Lower leg skin (tissue), 4 donors: ENCODE measurements at places on chromosomes 4 and X.

DNA sequence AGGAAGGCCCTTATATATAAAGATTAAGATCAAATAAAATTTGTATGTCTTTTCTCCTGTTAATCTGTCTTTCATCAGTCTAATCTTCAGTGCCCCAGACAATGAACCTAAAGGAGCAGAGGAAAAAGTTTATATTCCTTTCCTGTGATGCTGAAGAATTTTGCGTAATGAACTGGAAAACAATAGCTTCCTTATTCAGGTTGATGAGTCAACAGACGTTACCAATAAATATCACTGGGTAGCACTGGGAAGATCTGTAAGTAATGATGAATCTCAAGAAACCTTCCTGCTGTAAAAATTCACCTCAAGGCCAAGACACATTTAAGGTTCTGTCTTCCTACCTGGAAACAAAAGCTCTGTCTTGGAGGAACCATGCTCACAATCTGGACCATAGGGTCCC, 25.5 kb downstream of the CDKN2AIP start:
- DNase-seq, result no peak

- DNase-seq, result no peak
Measured at GRCh38 chrX:57379296-57379695, 92.8 kb downstream of the FAAH2 start.

DNA sequence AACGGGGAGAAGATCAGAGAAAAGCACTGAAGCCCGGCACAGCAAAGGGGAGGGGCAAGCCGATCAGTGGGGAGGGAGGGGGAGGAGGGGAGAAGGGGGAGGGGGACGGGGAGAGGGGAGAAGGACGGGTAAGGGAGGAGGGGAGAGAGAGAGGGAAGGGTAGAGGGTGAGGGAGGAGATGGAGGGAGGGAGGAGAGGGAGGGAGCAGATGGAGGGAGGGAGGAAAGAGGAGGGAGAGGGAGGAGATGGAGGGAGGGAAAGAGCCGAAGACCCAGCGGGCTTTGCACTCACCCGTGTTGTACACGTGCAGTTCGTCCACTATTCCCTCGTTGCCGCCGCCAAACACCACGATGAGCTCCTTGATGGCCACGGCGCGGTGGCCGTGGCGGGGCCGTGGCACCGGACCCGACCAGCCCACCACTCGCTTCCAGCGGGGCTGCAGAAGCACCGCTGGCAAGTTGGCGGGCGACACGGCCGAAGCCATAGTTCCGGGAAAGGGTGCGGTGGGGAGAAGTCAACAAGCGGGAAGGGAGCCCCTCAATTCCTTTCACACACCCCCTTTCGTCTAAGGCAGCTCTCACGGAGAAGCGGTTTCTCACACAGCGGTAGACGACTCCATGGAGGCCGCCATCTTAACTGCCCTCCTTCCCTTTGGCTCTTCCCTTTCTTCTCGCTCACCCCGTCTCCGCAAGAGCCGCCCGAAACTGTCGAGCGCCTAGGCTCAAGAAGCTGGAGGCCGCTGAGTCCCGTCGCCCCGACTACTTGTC, 1.1 kb downstream of the HCFC1 start:
- DNase-seq, result no peak

- no peak for DNase-seq
Measured at GRCh38 chr4:176271749-176272148, 2.7 kb upstream of the ASB5 start.

GRCh38 chrX:115068896-115069295, 51.5 kb upstream of the IL13RA2 start:
- no peak for DNase-seq

DNA sequence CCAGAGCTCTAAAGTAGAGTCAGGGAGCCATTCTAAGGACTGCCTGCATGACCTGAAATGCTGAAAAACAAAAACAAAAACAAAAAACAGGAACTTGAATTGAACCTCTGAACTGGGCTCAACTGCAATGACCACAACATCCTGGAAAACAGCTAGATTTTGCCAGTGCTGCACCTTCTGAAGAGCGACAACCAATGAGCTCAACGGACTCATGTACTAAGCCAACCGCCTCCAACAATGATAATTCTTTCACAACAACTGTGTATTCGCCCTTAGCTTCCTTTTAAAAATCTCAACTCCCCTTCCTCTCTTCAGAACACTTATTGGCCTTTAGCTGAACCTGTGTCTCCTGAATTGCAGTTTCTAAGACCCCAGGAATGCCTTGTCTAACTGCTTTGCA, 69.8 kb downstream of the HAUS3 start:
- DNase-seq, result no peak

- no peak for DNase-seq
Measured at GRCh38 chrX:74911494-74911893, 13.8 kb downstream of the NEXMIF start.

- DNase-seq, result no peak
Measured at GRCh38 chr4:135718019-135718418, 1516.4 kb upstream of the PABPC4L start.

DNA sequence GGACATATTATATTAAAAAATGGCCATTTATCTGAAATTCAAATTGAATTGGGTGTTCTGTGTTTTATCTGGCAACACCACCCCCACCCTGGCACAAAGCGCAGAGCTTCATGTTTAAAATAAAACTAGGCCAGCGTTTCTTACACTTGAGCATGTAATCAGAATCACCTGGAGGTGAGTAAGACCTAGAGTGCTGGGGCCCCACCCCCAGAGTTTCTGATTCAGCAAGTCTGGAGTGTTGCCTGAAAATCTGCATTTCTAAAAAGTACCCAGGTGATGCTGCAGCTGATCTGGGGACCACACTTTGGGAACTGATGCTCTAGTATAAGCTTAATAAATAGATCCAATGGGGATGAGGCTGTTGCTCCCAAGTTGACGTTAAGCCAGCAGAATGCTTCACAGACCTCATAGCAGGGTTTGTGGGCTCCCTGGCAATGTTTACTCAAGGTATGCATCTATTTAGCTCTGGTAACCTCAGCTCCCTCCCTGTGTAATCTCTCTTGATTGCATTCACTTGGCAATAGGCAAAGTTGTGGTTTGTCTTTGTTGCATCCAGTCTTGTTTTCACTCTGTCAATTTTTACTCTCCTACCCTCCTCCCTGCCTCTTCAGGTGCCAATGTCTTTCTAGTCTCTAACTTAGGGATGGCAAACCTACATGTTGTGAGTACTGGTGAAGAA, 99.8 kb upstream of the TEX13D start:
- DNase-seq, result no peak

- DNase-seq, result no peak
Measured at GRCh38 chr4:8769645-8770517, 101.8 kb downstream of the HMX1 start.

DNA sequence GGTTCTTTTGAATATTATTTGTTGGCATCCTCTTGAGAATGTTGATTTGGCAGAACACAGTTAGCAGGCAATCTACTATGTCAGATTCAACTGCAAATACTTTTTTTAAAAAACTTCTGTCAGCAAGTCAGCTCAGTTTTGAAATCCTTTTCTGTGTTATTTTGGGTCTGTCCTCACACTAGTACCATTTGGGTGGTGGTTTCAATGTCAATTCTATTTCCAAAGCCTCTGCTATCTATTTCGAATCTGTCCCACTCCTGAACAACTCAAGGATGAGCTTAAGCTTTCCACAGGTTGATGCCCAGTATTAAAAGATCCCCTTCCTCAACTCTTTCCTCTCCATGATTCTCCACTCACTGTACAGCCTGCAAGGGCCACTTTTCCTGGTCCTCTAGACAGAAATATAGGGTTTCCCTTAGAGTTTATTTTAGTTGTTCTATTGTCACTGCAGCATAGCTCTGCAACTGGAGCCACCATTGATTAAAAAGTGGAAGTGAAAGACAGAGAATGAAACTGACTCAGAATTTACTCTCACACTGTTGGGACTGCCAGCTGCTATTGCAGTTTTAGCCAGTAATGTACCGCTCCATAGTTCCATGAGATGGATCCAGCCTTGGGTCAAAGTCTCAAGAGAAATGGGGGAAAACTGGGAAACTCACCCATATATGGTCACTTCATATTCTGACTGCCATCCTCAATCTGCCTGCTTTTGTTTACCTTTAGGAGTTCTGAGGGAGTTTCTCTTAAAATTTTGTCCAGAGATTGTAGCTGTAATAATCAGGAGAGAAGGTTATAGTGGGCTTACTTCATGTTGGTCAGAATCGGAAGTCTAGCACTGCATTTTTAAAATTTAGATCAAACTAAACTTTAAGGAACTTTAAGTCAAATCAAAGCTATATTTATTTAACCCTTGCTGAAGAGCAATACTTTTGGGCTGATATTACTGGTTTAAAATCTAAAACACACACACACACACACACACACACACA, 14.6 kb downstream of the HDX start:
- no peak for DNase-seq

DNA sequence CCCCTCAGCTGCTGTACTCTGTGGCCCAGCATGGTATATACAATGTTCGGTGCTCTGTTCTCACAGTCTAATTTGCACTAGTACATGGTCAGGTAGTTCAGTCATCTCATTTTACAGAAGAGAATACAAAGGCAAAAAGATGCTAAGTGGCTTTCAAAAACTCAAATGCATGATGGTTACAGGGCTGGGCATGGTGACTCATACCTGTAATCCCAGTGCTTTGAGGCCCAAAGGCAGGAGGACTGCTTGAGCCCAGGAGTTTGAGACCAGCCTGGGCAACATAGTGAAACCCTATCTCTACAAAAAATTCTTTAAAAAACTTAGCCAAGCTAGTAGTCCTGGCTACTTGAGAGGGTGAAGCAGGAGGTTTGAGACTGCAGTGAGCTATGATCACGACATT, 210.5 kb upstream of the KIT start:
- no peak for DNase-seq

DNA sequence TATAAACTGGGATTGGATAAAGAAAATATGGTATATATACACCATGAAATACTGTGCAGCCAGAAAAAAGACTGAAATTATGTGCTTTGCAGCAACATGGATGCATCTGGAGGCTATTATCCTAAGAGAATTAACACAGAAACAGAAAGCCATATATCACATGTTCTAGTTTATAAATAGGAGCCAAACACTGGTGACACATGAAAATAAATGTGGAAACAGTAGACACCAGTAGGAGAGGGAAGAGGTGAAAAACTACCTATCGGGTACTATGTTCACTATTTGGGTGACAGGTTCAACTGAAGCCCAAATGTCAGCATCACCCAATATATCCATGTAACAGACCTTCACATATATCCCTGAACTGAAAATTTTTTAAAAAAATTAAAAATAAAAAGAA, 725.1 kb downstream of the C4orf33 start:
- DNase-seq, result no peak

DNA sequence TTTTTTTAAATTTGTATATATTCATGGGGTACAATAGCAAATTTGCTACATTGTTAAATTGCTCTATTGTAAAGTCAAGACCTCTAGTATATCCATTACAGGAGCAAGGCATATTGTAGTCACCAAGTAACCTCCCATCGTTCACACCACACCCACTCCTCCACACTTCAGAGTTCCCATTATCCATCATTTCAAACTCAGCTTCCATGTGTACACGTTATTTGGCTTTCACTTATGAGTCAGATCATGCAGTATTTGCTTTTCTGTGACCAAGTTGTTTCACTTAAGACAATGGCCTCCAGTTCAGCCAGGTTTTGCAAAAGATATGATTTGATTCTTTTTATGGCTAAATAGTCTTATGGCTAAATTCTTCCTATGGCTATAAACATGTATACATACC, 2614.2 kb downstream of the PCDH7 start:
- DNase-seq, result no peak

- no peak for DNase-seq
Measured at GRCh38 chr4:3409571-3410091, 32.1 kb upstream of the HGFAC start.

DNA sequence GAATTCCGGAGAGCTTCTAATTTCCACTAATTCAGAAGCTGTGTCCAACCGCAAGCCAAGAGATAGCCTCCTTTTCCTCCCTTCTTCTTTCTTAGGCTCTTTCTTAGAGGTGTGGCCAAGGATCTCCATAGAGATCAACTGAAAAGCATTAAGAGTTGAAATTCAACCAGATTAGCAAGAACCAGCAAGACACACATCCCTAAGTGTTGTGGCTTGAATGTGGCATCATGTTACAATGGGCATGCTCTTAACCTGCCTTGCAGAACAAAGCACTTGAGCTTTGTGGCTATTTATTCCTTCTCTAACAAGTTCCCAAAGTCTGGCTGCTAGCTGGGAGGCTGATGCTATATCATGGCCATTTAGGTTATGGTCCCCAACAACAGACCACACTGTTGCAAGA, 10.4 kb downstream of the ANOS1 start:
- DNase-seq, result no peak

DNA sequence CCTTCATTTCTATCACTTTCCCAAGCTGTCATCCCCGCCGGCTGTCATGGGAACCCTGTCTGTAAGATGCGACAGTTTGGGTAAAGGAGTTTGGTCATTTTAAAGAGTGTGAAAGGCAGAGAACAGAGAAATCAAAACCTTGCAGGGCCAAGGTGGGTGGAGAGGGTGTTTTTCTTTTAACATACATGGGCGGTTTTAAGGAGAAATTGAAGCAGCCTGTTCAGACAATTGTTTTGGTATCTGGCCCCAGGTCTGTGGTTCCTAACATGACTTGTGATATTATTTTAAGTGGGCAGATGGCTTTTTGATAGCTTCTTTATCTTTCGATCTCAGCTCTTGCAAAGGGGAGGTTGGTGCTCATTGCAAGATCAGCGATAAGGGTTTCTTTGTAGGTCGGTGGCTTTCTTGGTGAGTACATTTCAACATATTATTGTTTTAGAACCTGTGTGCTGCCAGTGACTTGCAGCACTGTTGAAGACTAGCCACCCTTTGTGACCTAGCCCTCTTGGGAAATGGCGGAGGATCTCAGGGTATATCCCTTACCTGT, 3.7 kb downstream of the PPP1R3F start:
- no peak for DNase-seq

- DNase-seq, result no peak
Measured at GRCh38 chr4:86035688-86036087, 324.2 kb downstream of the MAPK10 start.

- DNase-seq, result no peak
Measured at GRCh38 chr4:53119680-53120079, 246.2 kb downstream of the SCFD2 start.
